HAP-1 (cell line): ENCODE measurements at places on chromosomes 6 and 20.

GRCh38 chr6:5025911-5026819 is 22.3 kb upstream of the RPP40 start:
- DNase-seq, result peak; percentile 72

DNA sequence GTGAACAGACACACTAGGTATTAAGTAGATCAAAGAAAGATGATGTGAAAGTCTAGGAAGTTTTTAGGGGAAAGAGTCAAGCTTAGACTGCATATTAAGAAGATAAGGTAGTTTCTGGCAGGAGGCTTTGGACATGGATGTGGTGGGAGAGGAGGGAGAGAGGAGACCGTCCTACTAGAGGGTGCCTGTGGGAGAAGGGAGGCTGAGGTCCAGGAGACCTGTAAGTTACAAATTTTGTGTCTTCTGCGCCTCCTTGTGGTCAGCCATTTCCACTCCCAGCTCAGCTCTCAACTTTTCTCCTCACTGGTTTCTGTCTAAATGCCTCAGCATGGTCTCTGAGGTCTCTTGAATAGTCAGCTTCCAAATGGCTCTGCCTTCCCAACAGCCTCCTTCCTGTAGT is 193.5 kb downstream of the UNC5CL start:
- peak; percentile 62 for DNase-seq

DNA sequence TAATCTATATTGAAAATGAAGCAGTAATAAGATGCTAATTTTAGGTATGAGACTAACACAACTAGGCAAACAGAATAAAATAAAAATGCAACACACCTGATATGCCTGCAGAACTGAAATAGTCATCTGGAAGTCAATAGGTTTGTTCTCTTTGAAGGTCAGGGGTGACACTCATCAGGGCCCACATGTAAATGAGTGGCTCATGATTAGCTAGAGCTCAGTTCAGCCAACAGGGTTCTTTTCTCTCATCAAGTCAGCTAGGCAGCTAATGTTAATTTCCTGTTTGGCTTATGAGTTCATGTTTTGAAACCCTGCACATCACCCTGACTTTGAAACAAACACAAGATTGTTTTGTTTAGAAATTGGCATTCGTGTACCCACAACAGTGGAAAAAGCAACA is 23.8 kb downstream of the SMLR1 start:
- no peak for DNase-seq

- peak; percentile 68 for DNase-seq
These were observed 122.6 kb upstream of the MCHR2 start for GRCh38 chr6:100116411-100117194.

GRCh38 chr6:121042766-121043165 is 291.5 kb downstream of the TBC1D32 start:
- DNase-seq, result no peak

DNA sequence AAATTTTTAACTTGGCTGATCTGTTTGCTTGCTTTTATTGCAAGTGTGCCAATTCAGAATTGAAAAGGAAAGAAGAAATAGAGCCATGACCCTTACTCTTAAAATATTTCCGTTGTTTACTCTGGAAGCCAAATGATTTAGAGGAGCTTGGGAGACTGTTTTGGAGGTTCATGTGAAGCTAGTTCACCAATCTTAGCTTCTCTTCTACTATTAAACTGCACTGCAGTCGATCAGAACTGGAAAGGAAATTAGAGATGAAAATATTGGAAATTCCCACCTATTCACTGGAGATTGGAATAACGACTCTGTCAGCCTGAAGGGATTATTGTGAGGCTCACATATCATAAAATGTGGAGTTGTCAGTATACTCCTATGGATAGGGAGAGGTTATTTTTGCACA is 81.8 kb downstream of the MLIP start:
- DNase-seq, result no peak

- DNase-seq, result no peak
These were observed 19.0 kb upstream of the PRND start for GRCh38 chr20:4702562-4703280.

DNA sequence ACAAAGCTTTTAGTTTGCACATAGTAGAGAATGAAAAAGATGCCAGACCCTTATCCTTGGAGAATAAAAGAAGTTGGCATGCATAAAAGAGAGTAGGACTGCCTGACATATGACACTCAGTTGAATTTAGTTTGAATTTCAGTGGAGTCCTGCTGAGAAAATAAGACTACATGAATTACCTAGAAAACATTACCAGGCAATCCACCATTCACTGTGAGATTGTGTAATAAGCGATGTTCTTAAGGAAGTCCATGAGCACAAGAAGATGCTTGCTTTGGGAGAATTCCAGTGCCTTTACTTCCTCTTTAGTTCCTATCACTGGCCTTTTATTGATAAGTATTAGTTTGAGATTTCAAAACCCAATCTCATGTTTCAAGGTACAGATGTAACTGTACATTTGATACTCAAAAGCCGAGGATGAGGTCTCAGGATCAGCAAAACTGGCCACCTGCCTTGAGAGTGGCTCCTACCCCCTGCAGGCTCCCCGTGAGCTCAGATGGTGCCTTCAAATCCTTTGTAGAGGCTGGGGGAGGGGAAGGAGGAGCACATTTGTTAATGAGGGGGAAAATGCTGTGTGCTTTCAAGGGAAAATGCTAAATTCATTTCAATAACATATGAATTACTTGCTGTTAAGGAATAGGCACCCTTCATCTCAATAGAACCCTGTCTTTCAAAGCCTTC is 11.2 kb upstream of the UNC93A start:
- no peak for DNase-seq

DNA sequence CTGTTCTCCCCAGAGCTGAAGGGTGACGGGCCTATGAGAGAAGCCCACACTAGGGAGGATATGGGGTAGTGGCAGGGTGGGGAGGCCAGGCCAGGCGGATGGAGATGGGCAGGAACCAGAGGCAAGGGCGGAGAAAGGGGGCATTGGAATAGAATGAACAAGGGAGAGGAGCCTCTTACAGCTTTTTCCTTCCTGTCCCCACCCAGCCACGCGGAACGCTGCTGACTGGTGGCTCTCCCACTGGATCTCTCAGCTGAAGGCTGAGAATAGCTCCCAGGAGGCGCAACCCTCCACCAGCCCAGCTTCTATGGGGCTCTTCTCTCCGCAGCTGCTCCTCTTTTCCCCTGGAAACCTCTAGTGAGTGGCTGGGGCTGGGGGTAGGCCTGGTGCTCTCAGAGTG is 10.8 kb downstream of the DLK2 start:
- DNase-seq, result no peak

DNA sequence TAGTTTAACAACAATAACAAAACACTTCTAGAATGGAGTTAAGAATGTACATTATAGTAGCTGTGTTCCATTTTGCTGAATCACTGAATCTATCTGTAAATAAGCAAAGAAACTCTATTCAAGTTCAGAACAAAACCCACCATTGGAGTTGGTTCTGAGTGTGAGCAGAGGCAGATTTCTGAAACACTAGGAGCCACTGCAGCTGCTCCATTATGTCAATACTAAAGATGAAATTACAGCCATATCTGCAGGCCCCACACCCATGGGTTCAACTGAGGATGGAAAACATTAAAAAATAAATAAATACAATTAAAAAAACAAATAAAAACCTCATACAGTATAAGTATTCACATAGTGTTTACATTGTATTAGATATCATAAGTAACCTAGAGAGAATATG is 91.0 kb downstream of the REPS1 start:
- no peak for DNase-seq

- DNase-seq, result no peak
These were observed 1.3 kb downstream of the DIDO1 start for GRCh38 chr20:62925076-62925419.

GRCh38 chr20:20683020-20683419 is 29.4 kb downstream of the RALGAPA2 start:
- DNase-seq, result no peak

DNA sequence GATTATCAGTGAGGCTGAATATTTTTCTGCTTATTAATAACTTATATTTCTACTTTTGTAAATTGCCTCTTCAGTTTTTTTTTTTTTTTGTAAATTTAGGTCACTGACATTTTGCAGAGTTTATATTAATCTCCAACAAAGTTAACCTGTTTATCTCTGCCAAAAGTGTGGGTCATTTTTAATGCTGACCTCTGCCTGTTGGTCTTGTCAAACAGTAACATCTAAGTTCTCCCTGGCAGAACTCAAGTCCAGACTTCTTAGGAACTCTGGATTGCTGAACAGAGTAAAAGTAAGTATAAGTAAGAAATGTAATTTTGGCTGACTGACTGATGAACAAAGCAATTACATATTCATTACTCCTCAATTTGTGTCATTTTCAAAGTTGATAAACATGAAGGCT is 83.9 kb downstream of the CD109 start:
- no peak for DNase-seq

DNA sequence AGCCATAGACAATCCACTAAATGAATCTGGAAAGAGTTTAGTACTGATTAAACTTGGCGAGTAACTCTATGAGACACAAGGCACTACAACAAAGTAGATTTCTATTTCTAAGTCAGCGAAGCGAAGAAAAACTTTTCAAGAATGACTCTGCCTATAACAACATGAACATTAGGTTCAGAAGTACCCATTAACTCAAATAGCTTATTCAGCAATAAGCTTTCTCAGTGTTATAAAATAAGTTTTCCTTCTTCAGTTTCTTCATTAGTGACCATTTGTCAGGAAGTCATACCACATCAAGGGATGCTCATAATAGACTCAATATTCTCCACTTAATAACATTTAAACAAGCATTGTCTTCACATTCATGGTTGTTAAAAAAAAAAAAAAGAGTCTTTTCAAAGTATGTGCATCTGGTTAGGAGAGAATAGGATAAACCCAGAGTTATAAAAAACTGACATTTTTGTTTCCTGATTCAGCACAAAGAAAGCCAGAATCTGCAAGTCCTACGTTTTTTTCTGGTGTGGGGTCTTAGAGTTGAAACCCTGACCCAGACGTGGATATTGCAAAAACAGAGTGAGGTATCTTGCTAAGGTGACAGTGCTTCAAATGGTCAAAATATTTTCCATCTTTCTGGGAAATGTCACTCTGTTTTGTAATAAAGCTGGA is 148.2 kb upstream of the PREP start:
- no peak for DNase-seq

GRCh38 chr6:131787766-131788712 is 19.8 kb upstream of the ENPP1 start:
- DNase-seq, result no peak

- no peak for DNase-seq
These were observed 96.1 kb downstream of the BMP7 start for GRCh38 chr20:57170343-57170742.

- DNase-seq, result no peak
These were observed 22.5 kb downstream of the SPATA2 start for GRCh38 chr20:49892817-49893216.

DNA sequence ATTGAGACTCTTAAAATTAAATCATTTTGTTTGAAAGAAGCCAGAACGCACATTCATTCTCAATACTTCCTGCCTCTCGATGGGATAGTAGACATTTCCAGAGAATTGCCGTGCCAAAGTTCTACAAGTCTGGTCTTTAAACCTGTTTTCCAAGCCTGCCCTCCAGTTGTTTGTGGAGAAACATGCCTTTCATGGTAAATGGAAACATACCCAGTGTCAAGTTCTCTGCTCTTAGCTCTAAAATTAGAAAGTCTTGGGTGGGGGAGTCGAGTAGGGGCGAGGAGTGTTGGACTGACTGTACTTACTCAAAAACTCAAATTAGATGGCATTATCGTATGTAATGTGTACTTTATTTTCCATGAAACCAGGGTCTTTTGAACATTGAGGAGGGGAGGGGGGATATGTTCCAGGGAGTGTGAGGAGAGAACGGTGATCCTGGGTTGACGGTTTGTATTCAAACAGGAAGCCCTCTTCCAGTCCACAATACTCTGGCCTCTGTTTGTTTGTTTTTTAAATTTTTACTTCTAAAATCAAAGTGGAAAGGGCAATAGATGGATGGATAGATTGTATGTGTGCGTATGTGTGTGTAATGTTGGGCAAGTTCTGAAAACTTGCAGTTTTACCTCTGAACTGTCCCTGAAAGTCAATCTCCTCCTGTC is 106.8 kb upstream of the ARMC2 start:
- DNase-seq, result no peak

- DNase-seq, result no peak
These were observed 174.0 kb upstream of the MAN1A1 start for GRCh38 chr6:119523556-119523955.

DNA sequence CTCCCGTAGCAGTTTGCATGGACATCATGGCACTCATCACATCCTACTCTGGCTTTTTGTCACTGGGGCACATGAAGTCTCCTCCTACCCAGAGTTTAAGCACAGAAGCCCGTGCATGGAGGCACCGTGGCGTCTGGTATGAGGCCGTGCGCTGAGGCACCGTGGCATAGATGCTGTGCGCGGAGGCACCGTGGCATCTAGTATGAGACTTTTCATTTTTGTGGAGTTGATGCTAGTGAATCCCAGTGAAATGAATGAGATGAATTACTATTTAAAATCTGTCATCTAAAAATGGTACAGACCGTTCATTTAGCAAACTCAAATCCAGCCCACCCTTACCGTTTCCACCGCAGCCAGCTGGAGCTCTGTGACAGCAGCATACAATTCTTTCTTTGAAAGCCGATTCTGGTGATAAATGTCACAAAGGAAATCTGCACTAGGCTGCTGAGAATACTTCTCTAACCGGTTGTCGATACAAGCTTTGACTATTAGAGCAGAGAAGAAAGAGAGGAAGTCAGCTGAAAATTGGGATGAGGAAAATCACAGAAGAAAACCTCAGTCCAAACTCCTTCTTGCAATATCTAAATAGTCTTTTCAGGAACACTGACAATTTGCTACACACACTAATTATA is 11.3 kb downstream of the CYP24A1 start:
- DNase-seq, result no peak

- DNase-seq, result no peak
These were observed 82.6 kb downstream of the PROKR2 start for GRCh38 chr20:5234158-5234557.

- DNase-seq, result no peak
These were observed 40.6 kb upstream of the BMP6 start for GRCh38 chr6:7685276-7685675.

DNA sequence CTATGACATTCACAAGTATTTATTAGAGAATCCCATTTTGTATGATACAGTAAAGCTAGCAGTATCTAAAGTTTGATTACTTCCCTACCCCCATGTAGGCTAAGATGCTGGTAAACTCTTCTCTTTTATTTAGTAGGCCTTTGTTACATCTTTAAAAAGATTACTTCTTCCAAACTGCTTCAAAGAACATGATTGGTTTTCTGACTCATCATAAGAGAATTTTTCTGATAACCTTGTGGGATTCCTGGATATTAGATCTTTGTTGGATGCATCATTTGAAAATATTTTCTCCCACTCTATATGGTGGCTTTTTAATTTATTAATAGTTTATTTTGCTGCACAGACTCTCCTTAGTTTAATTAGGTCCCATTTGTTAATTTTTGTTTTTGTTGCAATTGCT is 898.3 kb upstream of the ADGRB3 start:
- no peak for DNase-seq

GRCh38 chr6:97594844-97595243 is 311.8 kb upstream of the MMS22L start:
- no peak for DNase-seq

DNA sequence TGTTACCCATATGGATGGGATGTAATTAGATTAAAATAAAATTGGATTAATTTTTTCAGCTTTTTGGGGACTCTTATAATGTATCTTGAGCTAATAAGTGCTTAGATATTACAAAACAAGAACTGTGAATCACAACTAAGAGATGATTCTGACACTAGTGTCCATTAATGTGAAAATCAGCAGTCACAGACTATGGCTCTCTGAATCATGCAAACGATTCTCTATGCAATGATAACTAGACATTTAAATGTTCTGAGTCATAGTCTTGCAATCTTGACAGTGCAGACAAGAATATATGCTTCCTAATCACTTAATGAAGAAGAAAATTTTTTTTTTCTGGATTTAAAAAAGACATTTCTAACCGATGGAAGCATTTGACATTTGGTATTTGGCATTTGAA is 82.2 kb upstream of the OPRM1 start:
- no peak for DNase-seq

- no peak for DNase-seq
These were observed 98.3 kb downstream of the ELOVL5 start for GRCh38 chr6:53250176-53251032.
